ENCODE measurements at places on chromosomes 2 and 18. TPM values are rescaled to one million over a fixed set of nuclear protein-coding genes. Genes with fewer than 3 reads are reported as not detected.

- no peak for DNase-seq
These were observed 271.9 kb upstream of the CXCR4 start for GRCh38 chr2:136389809-136390208.

DNA sequence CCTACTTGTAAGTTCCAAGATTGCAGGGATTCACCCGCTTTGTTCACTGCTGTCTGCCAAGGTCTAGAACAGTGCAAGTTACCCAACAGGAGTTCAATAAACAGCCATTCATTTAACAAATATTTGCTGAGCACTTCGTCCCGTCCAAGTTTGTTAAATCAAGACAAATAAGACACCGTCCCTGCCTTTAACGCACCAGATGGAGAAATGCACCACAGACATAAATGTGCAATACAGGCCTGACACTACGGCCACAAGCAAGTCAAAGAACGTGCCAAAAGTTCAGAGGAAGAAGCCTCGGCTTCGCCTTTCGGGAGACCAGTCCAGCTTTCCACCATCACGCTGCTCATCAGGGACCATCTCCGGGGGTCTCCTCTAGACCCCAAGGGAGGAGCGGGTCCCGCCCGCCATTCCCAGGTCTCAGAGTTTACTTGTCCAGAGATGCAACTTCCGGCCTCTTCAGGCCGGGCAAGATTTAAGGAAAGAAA lies 429 bp downstream of the C2orf76 start:
- no peak for DNase-seq

DNA sequence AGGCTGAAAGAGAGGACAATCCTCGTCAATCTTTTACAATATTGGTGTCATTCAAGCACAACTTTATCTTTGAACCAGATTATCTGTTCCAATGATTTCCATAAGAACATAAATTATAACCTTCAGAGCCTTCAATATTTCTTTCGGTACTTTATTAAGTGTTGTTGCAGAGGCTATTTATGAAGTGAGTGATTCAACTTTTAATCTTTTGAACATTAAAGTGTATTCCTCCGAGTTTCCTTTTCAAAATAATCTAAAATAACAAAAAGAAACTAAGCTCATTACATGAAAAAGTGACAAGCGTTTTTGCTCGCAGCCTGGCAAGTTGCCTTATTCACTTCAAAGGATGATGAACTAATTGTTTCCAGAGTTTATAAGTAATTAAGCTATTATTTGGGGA lies 149.0 kb downstream of the MEIS1 start:
- DNase-seq = no peak

DNA sequence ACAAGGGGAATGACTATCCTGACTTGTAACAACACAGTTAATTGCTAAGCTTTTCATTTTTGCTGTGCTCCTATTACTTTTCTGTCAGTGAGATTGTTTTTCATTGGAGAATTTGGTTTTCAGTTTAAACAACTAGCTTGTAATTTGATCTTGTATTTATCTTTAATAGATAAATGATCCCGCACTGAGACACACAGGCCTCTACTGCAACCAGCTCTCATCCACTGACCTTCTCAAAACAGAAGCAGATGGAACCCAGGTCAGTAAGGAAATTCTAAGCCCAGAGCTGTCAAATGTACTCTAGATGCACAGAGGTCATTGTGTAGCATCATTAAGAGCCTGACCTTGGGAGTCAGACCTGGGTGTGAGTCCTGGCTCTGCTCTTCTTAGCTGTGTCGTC lies 30.7 kb downstream of the PTRHD1 start:
- no peak for DNase-seq

GRCh38 chr2:233976690-233977294 lies 59.6 kb downstream of the TRPM8 start:
- DNase-seq = peak; percentile 63

GRCh38 chr2:78779761-78780160 lies 245.7 kb upstream of the REG3G start:
- DNase-seq = no peak

The HOXD13 gene
- 5.2 TPM for total RNA-seq

The SP140L gene
- 33.4 TPM for total RNA-seq

The SERPINB12 gene
- not detected for total RNA-seq

The UGT1A4 gene
- total RNA-seq = not detected
